ENCODE measurements at places on chromosomes 12 and 14.
A peak's percentile ranks its signal among the peaks of the same experiment; 100 is the strongest.

DNA sequence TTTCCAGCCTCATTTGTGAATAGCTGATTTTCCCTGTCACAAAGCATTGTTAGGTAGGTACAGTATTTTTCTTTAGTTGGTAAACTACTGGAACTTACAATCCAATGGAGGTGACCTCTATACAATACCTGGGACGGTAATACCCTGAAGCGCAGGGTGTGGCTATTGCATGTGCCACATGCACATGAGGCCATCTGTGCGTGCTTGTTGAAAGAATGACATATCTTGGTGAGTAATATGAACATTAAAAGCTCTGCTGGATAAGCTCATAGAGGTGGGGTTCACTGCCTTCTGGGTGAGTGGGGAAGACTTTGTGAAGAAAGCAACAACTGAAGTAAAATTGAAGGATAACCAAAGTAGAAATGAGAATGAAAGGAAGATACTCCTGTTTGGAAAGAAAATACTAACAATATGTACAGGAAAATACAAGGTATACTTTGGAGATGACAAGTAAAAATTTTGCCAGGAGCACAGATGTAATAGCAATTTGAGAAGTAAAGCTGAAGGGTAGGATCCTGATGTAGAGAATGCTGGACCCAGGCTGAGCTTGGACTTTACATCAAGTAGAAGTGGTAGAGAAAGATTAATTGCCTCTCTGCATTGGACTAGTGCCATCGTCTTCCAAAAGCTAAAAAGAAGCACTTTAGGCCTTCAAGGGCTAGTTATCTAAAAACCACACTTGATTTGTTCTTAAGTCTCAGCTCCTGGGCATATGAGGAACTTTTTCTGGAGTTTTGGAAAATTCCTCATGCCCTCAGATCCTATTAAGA is 97.1 kb downstream of the SLC38A6 start:
- no peak for DNase-seq

- no peak for DNase-seq
These were observed 26.6 kb downstream of the NINJ2 start for GRCh38 chr12:636632-637031.

DNA sequence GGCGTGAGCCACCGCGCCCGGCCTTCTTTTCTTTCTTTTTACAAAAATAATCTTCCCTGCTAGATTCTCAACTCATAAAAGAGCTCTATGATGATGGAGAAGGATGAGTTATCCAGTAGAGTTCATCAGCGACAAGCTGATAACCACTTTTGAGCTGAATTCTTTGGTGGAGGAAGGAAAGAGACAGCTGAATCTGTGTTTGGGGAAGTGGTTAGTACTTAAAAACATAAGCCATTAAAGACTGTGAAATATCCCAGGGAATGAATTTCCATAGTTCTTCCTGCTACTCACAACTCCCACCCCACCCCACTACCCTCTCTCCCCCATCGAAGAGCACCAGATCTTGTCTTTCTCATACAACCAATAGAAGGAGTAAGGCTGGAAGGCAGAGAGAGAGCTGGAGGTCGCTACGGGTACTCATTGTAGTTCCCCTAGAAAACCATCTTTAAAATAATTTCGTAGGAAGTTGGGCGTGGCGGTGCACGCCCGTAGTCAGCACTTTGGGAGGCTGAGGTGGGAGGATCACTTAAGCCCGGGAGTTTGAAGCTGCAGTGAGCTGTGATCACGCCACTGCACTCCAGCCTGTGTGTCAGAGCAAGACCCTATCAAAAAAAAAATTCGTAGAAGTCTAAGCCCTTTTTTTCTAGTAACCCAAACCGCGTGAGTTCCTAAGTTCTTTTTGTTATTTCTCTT is 647 bp upstream of the ESPL1 start:
- no peak for DNase-seq

GRCh38 chr12:109461846-109462756 is 15.0 kb downstream of the KCTD10 start:
- DNase-seq: peak; percentile 84

DNA sequence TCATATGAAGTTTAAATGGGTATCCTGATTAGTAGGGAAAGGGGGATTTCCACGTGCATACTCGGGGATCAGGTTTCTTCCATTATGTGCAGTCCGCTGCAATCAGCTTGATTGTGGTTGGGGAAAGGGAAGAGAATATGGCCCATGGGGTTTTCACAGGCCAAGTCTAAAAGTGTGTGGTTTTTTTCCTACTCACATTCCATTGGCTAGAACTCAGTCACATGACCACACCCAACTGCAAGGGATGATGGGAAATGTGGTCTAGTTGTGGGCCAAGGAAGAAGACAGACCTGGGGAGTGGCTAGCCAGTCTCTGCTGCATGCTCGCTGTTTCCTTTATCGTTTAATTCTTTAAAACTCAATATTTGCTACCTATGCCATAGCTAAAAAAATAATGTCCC is 105.1 kb downstream of the PRIMA1 start:
- no peak for DNase-seq

DNA sequence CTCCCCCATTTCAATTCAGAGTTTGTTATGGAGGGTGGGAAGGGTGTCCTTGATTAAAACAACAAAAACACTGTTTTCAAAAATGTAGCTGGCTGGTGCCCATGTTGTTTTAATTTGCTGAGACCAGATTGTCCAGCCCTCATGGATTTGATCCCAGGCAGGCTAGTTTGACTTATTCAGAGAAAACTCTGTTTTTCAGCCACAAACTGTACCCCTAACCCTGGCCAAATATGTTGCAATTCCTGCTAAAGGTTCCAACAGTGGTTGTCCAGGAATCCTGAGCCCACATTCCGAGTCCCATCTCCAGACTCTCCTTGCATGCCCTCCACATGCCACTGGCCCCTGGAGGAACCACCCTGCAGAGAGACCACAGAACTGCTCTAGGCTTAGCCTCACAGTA is 36.0 kb downstream of the MAP1LC3B2 start:
- no peak for DNase-seq

DNA sequence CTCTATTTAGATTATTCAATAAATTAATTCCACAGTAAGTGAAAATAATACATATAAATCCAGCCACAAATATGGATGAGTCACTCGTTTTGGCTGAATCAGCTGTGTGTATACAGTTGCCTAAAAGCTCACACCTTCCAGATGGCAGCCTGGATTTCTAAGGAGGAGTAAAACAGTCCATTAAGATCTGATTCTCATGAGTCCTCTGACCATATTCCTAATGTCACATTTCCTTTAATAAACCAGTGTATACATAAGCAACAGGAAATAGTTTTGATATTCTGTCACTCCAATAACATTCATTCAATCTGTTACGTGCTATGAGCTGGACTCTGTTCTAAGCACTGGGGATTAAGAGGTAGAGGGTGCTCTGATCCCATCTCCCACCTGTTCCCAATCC is 21.8 kb downstream of the MDM1 start:
- DNase-seq: no peak

DNA sequence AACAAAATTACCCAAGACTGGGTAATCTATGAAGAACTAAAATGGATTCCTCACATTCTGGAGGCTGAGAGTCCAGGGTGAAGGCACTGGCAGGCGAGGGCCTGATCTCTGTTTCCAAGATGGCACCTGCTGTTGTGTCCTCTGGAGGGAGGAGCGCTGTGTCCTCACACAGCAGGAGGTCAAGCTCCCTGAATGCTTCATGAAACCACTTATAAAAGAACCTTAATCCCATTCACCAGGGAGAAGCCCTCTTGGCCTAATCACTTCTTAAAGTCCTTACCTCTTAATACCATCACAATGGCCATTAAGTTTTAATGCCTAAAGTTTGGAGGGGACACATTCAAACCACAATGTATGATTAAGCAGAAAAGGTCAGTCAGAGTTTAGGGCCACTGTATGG is 172.4 kb downstream of the EMP1 start:
- DNase-seq: no peak

DNA sequence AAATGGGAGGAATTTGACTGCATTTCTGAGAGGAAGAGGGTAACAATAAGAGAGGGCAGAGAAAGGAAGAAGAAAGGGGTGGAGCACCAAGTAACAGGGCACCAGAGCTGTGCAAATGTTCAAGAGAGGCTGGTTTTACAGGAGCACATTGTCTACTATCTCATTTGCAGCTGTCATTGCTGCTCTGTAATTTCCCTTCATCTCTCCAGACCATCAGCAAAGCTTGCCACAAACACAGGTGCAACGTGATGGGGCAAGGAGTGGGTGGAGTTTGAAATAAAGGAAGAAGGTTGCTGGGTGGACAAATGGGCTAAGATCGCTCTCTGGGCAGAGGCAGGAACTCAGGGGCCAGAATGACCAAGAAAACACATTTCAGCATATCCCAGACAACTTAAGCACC is 47.9 kb upstream of the PLEKHG6 start:
- DNase-seq: no peak

GRCh38 chr14:54120260-54120659 is 163.6 kb upstream of the BMP4 start:
- DNase-seq: no peak
